ENCODE measurements at places on chromosomes 16 and 17.
A peak's percentile ranks its signal among the peaks of the same experiment; 100 is the strongest.

DNA sequence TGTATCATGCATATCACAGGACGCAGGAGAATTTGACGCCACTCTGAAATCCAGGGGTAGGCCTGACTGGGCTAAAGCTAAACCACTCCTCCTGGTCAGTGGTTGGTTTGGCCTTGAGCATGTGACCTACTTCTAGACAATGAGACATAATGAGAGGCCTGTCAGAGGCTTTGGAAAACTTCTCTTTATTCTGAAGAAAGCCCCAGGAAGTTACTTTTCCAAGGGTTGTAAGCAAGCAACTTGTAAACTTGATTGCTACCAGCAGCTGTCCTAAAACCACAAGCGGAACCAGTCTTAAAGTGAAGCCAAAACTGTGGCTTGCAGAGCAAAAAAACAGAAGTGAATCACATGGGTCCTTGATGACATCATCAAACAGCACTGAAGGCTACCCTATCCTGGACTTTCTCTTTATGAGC, 138.2 kb upstream of the COX10 start:
- DNase-seq = no peak

DNA sequence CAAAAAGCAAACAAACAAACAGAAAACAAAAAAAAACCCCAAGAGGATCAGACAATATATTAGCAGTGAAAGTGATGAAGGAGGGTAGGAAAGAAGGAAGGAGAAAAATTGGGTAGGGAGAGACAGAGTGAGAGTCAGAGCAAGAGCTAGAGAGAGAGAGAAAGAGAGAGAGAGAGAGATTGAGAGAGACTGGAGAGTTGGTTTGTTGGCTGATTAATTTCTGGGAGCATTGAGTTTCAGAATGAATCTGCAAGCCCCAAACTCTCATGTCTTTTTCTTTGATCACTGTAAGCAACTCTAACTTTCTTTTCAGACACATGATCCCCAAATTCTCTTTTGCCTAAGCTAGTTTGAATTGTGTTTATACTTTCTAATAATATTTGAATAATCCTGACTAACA, 388.1 kb downstream of the SHISA9 start:
- no peak for DNase-seq

DNA sequence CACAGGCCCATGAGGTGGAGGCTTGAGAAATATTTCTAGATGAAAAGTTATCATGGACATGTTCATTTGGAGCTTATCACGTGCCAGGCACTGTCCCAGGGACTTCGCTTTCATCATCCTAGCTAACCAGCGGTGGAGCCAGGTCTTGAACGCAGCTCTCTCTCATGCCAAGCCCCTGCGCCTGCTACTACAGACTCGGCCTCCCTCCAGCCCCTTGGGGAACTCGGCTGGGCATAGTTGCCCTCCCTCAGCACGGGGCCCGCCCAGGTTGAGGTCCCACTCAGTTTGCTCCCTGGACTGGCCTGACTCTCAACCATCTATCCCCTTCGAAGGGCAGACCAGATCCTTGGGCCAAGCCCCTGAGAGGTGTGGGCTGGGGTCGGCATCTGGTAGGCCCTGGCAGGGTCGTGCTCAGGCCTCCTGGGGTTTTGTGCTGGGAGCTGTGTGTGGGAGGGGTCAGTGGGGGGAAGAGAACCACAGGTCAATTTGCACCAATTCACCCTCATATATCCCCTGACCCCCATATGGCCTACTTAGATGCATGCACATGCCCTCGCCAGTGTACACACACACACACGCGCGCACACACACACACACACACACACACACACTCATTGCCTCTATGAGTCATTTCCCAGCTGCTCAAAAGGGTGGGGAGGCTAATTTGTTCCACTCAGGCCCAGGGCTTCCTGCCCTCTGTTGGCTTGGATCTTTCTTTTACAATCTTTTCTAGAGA, 12.1 kb upstream of the SCN4A start:
- DNase-seq = peak; percentile 68

GRCh38 chr17:51423421-51424160, 163.2 kb downstream of the UTP18 start:
- no peak for DNase-seq

- DNase-seq = peak; percentile 45
Observed at GRCh38 chr16:23148513-23149266, 562 bp downstream of the USP31 start.

- DNase-seq = no peak
Observed at GRCh38 chr17:81923302-81924260, 4.0 kb downstream of the MAFG start.
